ENCODE measurements at places on chromosomes 3 and 15.

DNA sequence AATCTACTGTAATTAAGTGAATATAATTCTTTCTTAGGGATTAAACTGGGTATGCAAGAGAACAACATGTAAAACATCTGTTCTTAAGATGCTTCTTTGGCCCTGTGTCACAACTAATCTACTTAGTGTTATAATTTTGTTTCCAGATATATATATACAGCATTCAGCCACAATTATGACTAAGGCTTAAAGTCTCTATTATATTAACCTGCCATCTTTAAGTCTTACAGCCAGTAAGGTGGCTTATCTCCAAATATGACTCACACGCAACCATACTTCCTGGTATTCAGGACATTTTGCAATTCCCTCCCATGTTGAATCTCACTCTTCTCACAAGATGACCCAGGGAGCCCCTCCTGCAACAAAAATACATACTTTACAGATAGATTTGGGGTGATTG, 6.6 kb upstream of the KBTBD8 start:
- no peak for DNase-seq

DNA sequence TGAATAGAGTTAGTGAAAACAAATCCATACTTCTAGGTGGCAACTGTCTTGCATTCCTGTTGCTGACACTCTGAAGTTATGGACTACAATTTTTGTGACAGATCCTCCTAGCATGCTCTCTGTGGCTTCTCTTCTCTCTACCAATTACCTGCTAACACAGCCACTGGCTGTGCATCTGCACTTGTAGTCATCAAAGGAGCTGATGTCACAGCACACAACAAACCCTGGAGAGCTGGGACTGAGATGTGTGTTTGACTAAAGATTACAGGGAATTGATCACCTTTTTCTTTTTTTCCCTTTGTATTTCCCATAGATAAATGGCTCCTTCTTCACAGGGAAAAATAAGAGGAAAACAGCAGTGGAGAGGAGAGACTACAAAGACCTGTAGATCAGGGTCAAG, 278.4 kb upstream of the CCDC54 start:
- DNase-seq = no peak

GRCh38 chr3:94525043-94525442, 462.2 kb downstream of the NSUN3 start:
- DNase-seq = no peak

- DNase-seq = no peak
Observed at GRCh38 chr3:9761919-9762318, 7.8 kb downstream of the CAMK1 start.

DNA sequence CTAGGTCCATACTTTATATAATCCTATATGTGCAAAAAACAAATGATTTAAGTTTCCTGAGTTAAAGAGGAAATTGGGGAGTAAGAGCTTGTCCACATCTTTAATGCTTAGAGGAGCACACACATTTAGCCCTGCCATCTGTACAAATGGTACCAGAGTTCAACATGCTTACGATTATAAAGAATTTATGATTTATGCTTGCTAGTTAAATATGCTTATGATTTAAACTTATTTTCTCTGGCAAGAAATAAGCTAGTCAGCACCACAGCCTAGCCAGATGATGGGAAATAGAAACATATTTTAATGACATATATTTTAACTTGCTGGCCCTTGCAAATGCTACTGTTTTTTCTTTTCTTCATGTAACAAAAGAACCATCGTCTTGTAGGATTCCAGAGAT, 48.3 kb downstream of the EIF4E3 start:
- DNase-seq = no peak

DNA sequence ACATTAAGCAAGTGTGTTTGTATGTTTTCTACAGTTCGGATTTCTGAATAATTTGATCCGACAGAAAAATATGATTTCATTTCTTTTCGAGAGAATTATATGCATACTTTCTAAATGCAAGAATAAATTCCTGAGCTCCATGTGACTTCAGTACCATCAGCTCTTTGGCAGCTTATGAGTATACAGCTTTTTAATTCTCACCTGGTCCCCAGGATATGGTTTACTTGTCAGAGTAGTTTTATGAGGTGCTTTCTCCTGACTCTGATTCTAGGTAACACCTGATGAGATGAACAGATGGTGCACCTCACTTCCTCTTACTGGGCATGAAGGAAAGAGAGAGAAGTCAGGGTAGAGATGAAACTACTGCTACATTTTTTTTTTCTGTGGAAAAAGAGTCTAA, 3.1 kb downstream of the HGD start:
- DNase-seq = no peak

DNA sequence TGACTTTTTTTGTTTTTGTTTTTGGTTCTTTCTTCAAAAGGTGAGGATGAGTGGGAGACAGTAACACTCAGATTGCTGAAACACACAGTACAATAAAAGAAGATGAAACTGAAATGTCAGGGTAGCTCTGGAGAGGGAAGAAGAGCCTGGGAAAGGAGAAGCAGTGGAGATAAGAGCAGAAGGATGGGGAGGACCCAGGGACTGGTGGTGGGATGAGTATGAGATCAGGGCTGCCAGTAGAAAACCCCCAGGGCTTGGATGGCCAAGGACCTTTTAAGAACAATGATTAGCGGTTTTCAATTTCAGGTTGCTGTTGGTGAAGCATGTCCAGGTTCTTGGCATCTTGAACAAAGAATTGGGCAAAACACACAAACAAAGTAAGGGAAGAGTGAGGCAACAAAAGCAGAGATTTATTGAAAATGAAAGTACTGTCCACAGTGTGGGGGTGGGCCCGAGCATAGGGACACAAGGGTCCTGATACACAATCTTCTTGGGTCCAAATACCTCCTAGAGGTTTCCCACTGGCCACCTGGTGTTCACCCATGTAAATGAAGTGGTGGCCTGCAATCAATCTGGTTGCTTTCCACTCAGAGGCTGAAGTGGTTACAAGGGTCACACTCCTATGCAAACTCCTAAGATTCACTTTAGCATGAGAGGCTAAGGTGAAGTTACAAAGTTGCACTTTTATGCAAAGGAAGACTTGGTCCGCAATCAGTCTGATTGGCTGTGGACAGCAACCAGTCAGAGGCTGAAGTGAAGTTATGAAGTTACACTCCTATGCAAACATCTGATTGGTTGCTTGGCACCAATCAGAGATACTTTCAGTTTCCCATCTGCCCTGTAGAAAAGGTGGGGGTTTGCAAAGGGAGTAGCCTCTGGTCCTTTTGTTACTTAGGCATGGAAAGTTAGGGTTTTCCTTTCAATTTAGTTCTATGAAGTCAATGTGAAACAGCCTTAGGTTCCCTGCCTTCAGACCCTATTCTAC, 26.1 kb upstream of the MFSD1 start:
- DNase-seq = no peak

- no peak for DNase-seq
Observed at GRCh38 chr3:124299831-124300230, 307.9 kb upstream of the ROPN1 start.

- DNase-seq = no peak
Observed at GRCh38 chr3:157832588-157832987, 273.6 kb downstream of the SHOX2 start.

GRCh38 chr3:31462050-31462569, 70.6 kb upstream of the STT3B start:
- DNase-seq = no peak

GRCh38 chr3:27425896-27426565, 56.8 kb upstream of the NEK10 start:
- no peak for DNase-seq

DNA sequence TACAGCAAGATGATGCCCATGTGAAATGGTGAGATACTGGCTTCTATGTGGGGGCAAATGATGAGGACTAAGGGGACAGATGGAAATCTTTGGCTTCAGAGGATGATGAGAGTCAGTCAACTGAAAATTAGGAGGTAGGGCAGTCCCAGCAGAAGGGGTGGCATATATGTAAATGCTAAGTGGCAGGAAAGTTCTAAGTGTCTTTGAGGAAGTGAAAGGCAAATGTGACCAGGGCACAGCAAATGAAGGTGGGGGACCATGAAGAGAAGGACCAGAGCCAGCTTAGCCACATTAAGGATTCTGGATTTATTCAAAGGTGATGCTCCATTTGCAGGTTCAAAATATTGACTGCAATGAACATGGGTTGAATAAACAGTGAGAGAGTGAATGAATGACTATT, 29.2 kb upstream of the LIMD1 start:
- DNase-seq = no peak

DNA sequence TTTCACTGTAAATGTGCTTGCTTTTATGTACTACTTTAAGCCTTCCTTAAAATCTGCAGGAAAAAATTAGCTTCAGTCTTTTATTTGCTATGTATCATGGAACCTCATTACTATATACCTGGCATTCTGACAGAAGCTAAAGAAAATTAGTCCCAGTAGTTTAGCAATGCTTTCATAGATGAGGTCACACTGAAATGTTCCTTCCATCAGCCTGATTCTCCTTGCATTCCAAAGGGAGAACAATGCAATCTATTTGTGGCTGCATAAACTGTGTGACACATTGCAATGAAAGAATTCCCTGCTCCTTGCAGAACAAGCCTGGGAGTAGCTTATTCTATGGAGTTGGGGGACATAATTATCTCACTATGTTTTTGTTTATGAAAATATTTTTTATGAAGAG, 691.5 kb upstream of the ARPP21 start:
- no peak for DNase-seq

All from activated CD4-positive, CD25-positive, alpha-beta regulatory T cell treated with anti-CD3 and anti-CD28 coated beads, Interleukin-2, amount 50 U/mL, for 16 hours (primary cell).